Breast epithelium (tissue), 4 donors: ENCODE measurements at places on chromosomes 1 and 21. TPM values are rescaled to one million over a fixed set of nuclear protein-coding genes. Genes with fewer than 3 reads are reported as not detected.

DNA sequence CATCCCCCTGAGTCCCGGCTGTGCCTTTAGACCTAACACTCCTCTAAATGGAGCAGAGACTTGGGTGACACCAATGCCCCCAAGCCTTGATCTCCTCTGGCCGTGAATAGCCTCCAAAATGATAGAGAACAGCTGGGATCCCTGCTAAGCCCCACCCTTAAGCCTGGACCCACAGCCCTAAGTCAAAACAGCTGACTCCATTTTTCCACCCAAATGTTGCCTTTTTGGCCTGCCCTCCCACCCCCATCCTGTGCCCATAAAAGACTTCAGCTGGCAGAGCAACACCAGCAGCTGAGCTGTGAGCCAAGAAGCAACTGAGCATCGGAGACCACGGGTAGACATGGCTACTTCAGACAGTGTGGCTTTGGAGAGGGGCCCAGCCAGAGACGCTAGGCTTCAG lies 420.8 kb downstream of the NPHP4 start:
- no peak for DNase-seq

- DNase-seq: no peak
Measured at GRCh38 chr1:59593798-59594790, 220.7 kb upstream of the HOOK1 start.

GRCh38 chr1:70909262-70909822 lies 138.3 kb downstream of the PTGER3 start:
- DNase-seq: no peak

- no peak for DNase-seq
Measured at GRCh38 chr1:197268012-197268411, at the start of gene CRB1. Gene CRB1, plus strand, starts transcription at chr1:197268252. Its CDS starts 161 bp downstream, at chr1:197268413.

DNA sequence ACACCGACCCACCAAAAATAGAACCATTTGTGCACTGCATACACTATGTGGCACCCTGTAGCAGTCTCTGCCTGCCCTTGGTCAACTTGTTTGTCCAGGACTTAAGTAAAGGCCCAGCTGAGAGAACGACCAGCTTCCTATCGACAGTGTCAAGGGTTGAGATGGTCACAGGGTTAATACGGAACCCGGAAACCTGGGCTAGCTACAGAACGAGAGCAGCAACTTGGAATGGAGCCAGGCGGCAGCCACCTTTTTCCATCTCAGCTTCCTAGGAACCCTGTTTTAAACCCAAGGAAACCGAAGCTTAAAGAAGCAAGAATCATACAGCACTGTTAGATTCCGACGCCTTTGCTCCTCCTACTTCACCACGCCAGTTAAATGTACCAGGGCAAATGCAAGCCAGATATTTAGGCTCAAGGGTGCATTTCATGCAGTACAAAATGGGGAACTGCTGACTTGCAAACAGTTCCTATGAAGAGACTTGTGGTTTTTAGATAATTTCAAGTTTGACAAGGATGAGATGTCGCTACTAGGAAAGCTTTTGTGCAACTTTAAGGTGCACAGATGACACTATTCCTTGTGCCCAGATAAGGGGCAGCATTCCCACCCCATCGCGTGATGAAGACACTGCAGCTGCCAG lies 35.5 kb downstream of the SLC66A1 start:
- no peak for DNase-seq

DNA sequence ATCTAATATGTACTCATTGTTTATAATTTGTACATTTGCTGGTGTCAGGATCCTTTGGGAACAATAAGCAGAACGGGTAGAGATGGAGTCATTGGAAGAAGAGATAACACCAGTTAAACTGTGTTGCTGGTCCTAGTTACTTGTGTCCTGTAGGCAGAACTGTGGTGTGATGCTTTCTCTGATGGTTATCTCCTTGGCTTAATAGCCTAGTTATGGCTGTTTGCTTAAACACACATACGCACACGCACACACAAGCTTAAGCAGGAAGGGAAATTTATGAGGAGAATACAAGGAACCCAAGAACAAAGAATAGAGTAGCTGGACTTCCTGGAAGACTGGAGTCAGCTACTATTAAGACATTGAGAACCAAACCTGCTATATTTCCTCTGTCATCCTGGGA lies 5.7 kb upstream of the PKN2 start:
- no peak for DNase-seq

GRCh38 chr1:26733392-26733791 lies 37.6 kb downstream of the ARID1A start:
- DNase-seq: no peak

GRCh38 chr1:32871364-32872191 lies 866 bp upstream of the FNDC5 start:
- DNase-seq: no peak

GRCh38 chr1:247681288-247681897 lies 1.9 kb upstream of the OR13G1 start:
- no peak for DNase-seq

GRCh38 chr1:66478116-66478515 lies 55.8 kb upstream of the SGIP1 start:
- no peak for DNase-seq

DNA sequence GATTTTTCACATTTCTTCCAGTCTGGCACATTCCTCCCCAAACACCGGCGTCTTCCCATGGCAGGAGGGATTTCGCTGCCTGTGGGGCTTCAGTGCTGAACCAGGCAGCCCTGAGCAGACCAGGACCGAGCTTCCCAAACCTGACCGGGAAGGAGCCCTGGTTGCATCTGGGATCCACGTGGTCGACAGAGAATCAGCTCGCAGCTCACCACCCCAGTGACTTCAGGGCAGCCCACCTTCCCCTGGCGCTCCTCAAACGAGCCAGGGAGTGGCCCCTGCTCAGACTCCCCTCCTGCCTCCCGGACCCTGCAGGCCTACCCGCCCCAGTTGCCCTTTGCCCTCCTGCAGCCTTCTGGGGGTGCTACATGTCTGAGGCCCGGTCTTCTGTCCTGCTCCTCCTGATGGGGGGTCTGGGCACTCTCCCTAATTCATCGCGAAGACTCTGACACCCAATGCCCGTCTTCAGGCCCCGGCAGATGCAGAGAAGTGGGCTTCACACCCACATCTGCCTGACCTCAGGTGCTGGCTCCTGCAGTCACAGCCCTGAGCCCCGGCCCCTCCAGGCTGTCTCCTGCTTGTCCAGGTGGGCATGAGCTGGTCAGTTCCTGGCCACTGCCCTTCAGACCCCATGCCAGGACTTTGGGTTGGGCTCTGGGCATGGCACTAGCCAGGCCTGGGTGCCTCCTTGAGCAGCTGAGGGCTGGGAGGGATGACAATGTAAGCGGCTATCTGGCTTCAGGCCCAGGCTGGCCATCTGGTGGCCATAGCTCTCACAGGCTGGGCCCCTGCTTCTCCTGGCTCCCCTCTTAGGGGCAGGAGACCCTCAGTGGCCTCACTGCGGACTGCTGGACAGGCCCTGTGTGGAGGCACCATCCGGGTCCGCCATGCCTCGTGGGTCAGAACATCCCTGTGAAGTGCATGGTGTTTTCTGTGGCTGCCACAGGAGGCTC lies 26.1 kb upstream of the PRSS38 start:
- no peak for DNase-seq

DNA sequence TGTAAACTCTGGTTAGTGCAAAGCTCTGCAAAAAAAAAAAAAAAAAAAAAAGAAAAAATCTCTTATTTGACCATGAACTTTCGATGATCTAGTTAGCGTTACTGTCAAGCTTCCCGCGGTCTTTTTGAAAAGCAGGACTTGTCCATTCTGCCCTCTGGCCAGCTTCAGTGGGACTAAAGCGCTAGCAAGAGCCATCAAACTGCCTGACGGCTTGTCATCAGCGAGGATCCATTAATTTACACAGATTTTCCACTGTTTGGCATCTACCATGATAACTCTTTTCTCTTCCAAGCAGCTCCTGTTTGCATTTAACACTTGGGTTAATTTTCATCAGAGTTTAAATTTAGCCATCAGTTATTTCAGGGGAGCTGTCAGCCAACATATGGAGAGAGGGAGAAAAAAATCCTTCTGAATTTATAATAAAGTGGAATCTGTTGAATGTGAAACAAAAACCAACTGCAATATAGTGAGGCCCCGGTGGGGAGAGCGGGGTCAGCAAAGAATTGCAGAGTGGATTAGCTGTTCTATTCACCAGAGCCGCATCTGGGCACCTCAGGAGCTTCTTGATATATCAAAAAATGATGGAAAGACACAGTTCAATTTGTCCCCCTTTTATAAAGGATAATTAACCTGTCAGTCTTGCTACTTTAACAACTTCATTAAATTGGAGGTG lies 298.2 kb downstream of the SPATA17 start:
- no peak for DNase-seq

- DNase-seq: no peak
Measured at GRCh38 chr1:24020025-24020424, 39.9 kb upstream of the SRSF10 start.

DNA sequence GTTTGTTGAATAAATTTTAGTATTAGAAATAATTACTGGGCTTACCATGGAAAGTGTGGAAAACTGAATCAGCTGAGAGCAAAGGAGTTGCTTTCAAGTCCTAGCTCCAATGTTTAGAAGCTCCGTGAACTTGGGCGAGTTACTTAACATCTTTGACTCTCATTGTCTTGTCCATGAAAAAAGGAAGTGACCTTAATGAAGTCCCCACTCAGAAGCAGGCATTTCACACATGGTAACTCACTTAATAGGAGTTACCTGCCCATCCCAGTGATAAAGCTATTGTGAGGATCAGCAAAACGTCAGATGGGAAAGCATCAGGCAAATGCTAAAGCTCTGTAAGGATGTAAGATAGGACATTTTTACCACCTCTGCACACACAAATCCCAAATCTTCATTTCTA lies 34.0 kb upstream of the GADD45A start:
- DNase-seq: no peak

Gene LENEP
- total RNA-seq: not detected

Gene RGS2
- 49.0 TPM for total RNA-seq

Gene KIFAP3
- total RNA-seq: 29.0 TPM

Gene NDUFS2
- 129 TPM for total RNA-seq

Gene TSPEAR
- total RNA-seq: not detected
